ENCODE measurements at places on chromosomes 2 and 18.

DNA sequence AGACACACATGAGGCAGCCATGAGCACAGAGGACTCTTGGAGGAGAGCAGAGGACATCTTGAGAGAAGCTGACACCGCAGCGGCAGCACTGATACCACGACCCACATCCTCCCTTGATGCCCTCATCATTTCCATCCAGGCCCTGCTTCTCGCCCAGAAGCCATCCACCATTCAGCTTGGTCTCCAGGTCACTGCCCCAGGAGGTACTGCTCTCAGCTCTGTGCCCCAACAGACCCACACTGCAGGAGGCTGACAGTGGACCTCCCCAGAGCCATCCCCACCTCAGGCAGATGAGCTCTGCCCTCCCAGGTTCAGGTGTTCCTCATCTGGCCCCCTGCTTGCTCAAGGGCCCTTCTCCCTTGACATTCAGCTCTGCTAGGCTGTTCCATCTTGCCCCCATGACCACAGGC lies 74.9 kb downstream of the ACKR3 start:
- no peak for DNase-seq

DNA sequence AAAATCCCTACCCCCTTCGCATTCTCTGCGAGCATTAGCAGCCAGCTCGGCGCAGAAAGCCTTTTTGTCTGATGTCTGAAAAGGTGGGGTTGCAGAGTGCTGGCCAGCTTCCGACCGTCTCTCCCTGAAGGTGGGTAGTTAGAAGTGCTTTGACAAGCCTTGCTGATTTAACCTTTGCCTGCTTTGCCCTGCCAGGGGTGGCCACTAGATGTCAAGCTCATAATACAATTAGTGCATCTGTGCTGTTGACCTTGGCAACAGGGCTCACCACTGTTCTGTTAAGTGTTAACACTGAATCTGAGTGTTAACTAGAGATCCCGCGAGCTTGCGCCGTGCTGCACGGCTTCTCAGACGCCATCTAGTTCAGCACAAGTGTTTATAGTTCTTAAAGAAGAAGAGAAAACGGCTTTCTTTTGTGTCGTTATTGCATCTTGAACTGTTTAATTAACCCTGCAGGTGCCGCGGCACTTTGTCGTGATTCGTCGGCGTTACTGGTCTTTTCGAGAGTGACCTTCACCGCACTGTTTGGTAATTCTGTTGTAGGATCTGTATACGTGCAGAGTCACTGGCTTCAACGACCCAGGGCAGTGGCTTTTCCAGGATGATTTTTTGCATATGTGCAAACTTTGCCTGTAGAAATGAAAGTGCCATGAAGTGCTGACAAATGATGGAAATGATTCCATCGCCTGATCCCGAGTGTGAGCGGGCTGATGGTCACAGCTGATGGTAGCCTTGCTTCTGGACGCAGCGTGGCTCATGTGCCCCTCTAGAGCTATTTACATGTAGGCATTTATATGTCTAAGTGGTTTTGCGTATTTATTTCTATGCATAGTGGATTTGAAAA lies 5.5 kb downstream of the SALL3 start:
- DNase-seq: no peak

GRCh38 chr18:49055754-49056172 lies 105.0 kb upstream of the SMAD7 start:
- peak; percentile 49 for DNase-seq

DNA sequence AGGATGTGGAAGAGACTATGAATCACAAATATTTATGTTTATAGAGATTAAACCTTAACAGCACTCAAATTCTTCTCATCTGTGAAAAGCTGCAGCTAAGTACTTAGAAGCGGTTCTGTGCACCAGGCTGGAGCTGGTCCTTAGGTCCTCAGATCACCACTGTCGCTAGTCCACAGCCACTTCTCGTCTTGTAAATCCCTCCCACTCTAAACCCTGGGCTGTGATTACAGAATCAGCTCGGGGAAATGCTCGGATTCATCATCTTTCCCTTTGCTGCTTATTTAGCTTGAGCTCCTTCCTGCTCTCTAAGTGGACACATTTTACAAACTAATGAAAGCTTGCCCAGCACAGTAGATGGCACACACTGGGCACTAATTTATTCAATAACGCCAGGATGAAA lies 61.7 kb downstream of the RNF152 start:
- no peak for DNase-seq

All from stimulated activated CD8-positive, alpha-beta memory T cell treated with anti-CD3 and anti-CD28 coated beads, Interleukin-15, amount 100 ng/mL, for 48 hours (primary cell).